ENCODE measurements at places on chromosomes 2 and 18.
A peak's percentile ranks its signal among the peaks of the same experiment; 100 is the strongest.

- no peak for ATAC-seq
Measured at GRCh38 chr2:102485147-102485785, 12.2 kb downstream of the SLC9A4 start.

GRCh38 chr2:74872389-74872836 lies 38.5 kb downstream of the HK2 start:
- no peak for ATAC-seq

DNA sequence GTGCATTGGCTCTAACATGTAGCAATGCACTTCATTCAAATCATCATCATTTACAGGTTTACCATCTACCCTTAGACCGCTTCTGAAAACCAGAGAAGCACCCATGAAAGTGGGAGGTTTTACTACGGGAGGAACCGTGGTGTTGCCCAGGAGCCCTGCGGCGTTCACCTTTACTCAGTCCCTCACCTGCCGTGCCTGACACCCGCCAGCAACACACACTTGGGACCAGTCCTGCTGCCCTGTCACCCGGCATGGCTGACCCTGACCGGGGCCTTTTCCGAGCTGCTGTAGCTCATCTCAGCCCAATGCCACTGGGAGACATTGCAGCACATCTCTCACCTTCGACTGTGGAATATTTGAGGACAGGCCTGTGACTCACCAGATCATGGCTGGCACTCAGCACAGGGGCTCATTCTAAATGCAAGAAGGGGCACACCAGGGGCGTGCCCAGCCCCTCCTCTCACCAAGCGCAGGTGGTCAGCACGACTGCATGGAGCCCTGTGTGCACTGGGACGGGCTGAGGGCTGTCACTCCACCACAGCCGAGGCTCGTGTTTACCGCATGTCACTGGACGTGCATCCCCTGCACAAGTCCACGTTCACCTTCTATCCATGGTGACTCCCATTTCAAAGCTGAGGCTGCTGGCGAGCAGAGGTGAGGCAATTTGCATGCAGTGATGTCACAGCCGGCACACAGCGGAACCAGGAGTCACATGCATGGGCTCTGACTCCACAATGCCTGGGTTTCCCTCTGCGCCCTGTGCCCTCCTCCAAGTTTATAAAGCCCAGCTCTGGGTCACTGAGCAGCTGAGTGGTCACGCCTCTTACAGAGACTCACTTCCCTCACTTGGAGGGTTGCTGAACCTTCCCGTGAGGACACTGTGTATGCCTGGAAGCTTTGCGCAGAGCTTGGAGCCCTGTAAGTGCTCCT lies 76.7 kb upstream of the SNTG2 start:
- ATAC-seq = no peak

DNA sequence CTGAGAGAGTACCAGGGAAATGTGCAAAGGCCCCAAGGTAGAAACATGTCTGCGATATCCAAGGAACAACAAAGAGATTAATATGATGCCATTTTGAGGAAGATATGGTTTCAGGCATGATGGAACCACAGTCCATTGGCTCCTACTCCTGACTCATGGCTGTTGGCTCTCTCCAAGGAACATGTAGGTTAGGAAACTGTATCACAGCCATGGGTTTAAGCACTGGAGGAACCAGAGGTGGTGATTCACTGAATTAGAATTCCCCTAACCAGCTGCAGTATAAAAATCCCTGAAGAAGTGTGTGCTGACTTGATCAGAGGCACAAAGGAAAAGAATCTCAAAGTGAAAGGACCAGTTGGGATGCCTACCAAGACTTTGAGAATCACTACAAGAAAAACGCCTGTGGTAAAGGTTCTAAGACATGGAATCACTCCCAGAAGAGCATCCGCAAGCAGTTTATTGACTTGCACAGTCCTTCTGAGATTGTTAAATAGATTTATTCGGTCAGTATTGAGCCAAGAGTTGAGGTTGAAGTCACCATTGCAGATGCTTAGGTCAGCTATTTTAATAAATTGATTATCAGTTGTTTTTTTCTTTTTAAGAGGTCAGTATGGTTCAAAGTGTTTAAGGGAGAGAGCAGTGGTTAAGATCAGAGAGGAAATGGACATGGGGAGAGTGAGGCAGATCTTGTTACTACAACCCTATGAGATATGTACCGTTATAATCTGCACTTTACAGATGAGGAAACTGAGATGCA lies 110.7 kb upstream of the OTX1 start:
- peak; percentile 94 for ATAC-seq

- no peak for ATAC-seq
Measured at GRCh38 chr18:33372442-33372841, 68.1 kb downstream of the CCDC178 start.

- ATAC-seq = peak; percentile 56
Measured at GRCh38 chr2:190344276-190344827, 963 bp downstream of the INPP1 start.

DNA sequence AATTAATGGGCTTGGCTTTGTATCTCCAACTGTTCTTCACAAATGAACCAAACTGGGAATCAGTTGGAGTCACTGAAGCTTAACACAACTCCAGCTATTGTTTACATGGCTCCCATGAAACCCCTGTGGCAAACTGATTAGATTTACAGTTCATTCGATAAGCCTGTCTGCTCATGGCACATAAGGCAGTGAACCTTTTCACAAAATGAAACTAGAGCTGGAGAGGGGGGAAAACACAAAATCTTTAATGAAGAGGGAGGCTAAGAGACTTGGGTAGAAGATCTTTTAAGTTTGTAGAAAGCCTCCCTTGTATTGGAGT lies 11.6 kb upstream of the ITGA6 start:
- ATAC-seq = no peak

DNA sequence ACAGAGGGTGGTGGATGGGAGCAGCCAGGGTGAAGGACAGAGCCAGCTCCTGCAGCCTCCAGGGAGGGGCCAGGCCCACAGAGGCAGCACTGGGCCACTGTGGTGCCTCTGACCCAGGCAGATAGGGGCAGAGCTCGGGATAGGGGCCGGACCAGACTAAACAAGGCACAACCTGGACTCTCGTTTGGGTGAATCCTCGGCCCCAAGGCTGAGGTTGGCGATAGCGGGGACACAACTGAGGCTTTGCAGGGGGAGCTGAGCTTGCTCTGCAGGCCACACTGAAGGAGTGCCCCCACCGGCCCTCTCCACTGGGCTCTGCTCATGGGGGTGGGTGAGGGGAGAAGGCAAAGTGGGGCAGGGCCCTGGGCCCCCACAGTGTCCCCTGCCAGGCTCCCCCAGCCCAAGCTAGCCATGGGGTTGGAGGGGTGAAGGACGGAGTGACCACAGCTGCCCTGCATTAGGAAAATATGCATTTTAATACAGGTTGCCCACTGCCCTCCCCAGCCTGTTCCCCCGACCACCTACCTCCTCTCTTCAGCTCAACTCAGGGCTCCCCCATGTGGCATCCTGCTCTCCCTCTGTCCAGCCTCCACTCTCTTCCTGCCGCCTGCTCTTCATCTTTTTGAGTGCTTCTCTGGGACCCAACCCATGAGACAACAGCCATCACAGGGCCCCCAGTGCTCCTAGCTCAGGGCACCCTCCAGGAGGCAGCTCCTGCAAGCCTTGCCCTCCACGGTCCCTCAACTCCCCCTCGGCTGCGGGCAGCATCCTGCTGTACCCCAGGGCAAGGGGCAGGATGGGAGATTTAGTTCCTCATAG lies 152.8 kb downstream of the INHBB start:
- no peak for ATAC-seq

- ATAC-seq = no peak
Measured at GRCh38 chr2:195482010-195482409, 175.0 kb upstream of the SLC39A10 start.

DNA sequence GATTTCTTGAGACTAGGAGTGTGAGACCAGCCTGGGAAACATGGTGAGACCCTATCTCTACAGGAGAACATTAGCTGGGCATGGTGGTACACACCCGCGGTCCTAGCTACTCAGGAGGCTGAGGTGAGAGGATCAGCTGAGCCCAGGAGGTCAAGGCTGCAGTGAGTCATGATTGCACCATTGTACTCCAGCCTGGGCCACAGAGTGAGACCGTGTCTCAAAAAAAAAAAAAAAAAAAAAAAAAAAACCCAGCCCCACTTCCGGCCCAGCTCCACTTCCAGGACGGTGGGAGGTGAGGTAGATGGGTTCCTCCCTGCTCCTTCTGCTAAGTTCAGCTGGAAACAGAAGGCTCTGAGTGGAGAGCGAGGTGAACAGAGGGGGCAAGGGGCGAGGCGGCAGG lies 41.4 kb upstream of the NFATC1 start:
- ATAC-seq = no peak

- peak; percentile 56 for ATAC-seq
Measured at GRCh38 chr18:3450012-3450798, at the start of gene TGIF1. TGIF1 (plus strand) TSS chr18:3450172; CDS start chr18:3450490, 318 bp downstream.

DNA sequence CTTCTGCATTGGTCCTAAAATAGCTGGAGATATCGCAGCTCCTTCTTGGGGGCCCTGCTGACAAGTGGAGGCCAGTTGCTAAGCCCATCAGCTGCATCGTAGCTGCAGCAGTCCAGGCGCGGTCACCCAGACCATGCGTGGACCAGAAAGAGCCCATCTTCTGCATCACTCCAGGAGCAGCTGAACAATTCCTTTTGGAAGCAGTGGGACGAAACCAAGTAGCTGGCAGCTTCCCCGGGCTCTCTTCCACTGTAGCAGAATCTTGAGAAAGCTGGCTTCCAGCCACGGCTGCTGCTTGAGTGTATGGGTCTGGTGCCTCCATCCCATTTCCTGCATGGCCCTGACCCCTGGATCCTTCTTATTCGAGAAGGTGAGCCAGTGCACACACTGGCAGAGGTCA lies 22.2 kb upstream of the CAB39 start:
- ATAC-seq = no peak

- no peak for ATAC-seq
Measured at GRCh38 chr2:13919981-13920382, 712.5 kb upstream of the LRATD1 start.

- ATAC-seq = no peak
Measured at GRCh38 chr18:42909095-42909494, 206.4 kb downstream of the RIT2 start.

GRCh38 chr18:35803551-35803950 lies 168.9 kb upstream of the RMP24 start:
- no peak for ATAC-seq

DNA sequence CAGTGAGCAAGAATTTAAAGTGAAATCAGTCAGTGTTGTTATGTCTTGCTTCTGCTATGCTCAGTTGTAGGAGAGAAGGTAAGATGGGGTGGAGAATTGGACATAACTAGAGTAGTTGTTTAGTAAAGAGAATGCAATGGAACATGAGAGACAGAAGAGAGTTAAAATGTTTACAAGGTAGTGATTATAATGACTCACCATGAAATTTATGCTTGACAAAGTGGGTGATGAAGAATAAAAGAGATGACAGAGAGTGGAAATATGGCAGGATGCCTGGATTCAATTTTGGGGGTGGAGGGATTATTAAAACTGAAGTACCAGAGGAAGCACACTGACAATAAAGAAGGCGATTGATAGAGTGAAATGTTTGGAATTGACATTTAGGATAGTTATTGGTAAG lies 10.6 kb downstream of the SCG2 start:
- no peak for ATAC-seq

DNA sequence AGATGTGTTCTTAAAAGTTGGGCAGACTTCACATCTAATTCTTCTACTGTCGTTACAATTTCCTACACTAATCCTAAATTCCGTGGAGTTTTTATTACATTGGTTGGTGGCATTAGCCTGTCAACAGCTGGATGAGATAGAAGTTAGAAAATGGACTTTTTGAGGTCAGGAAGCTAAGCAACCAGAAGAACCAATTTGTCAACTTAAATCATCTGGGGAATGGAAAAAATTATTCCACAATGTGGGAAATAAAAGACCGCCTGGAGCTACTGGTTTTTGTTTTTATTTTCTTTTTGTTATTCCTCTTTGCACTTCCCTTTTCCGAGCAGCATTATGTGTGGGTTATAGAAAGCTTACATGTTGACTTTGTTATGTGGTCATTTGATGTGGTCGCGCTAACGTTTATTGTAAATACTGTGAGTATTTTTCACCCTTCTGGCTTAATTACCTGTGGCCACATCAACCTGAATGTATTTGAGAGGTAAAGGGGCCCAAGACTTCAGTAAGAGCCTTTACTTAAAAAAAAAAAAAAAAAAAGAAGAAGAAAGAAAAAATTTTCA lies 75.3 kb downstream of the PTPRM start:
- no peak for ATAC-seq

DNA sequence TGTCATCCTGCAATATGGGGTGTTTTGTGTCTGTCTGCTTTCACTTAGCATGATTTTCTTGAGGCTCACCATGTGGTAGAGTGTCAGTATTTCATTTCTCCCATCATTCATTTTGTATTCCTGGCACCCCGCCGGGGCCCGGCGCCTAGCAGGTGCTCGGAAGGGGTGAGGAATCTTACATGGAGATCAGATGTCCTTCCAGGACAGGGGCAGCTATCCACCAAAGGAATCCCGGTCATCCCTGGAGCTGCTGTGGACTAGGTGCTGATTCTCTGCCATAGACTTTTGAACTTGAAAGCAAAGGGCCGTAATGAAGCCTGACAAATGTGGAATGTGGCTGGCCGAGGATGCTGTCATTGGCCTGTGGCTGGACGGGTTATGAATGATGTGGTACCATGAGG lies 2.4 kb downstream of the PRELID3A start:
- no peak for ATAC-seq

DNA sequence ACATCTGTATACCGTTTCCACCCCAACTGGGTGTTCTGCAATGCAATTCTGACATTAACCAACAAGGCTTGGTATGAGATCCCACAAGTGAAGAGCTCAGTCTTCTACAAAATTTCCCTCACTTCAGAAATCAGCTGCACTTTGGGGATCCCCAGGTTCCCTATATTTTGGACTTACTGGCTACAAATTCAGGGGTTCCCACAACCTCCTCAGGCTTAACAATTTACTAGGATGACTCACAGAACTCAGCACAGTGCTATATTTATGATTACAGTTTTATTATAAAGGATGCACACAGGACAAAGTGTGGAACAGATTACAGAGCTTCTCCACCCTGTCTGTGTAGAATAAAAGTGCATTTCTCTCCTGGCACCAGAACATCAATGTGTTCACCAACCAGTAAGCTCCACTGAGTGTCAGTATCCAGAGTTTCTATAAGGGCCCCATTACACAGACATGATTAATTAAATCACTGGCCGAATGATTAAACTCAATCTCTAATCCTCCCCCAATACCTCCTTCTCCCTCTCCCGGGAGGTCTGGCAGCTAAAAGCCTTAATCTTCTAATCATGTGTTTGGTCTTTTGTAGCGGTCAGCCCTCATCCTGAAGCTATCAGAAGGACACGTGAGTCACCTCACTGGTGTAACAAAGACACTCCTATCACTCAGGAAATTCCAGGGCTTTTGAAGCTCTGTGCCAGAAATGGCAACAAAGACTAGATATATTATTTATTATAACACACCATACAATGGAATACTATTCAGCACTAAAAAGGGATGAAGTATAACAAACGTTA lies 84.6 kb downstream of the SLC66A3 start:
- ATAC-seq = no peak

GRCh38 chr2:125837128-125837527 lies 818.8 kb upstream of the GYPC start:
- ATAC-seq = no peak

DNA sequence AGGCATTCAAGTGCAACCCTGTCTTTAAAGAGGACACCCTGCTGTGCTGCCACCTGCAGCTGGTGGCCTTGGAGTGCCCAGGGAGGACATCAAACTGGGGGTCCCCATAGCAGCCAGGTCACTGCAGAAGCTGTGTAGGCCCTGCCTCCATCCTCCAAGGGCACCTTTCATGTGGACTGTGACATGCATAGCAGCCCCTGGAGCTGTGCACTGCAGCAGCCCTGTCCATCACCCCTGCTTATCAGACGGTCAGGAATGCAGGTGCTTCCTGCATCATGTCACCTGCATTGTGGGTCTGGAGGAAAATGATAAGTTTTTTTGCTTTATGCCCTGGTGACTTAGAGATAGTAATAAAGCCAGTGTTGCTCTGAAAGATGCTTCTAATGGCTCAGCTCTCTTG lies 155.7 kb downstream of the DYSF start:
- no peak for ATAC-seq
